ENCODE measurements at places on chromosomes 12 and 14.

GRCh38 chr12:49567611-49568441 lies at the start of gene MCRS1:
Gene MCRS1, minus strand, starts transcription at chr12:49568142. Its CDS starts 1,411 bp downstream, at chr12:49566731.
- DNase-seq, result peak; percentile 92

- no peak for DNase-seq
Measured at GRCh38 chr14:34732802-34733201, 18.4 kb upstream of the CFL2 start.

- no peak for DNase-seq
Measured at GRCh38 chr12:13609894-13610679, 371.3 kb downstream of the GRIN2B start.

DNA sequence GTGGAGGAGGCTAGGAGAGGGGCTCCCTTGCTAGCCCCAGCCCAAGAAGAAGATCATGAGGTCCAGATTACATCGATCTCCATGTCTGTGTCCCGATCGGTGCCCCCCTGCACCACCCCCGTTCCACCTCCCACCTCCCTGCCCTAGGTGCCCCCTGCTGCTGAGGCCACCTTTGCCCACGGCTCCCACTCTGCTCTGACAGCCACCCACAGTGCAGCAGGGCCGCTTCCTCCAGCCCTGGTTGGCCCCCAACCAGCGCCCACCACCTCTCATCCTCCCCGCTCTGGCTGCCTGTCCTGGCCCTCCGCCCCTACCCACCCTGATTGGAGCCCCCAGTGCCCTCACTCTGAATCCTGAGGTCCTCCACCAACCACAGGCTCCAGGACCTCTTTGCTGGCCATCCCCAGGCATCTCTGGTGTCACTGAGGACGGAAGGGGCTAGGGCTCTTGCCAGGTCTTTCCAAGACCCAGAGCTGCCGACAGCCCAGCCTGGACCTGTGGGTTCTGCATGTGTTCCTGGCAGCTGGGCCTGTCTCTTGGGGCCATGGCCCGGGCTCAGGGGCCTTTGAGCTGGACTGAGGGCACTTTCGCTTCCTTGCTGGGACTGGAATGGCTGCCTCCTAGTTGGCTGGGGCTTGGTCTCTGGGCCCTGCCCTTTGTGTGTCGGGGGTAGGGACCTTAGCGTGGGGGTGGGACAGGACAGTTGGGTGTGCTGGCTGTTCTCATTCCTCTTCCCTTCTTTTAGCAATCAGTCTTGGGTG lies 7.2 kb upstream of the PLXNC1 start:
- no peak for DNase-seq

- DNase-seq, result no peak
Measured at GRCh38 chr14:83712418-83713129, 1817.4 kb upstream of the FLRT2 start.

- DNase-seq, result no peak
Measured at GRCh38 chr12:124170760-124171159, 124.1 kb upstream of the RFLNA start.

- DNase-seq, result no peak
Measured at GRCh38 chr12:89351489-89352241, 636 bp downstream of the DUSP6 start.

DNA sequence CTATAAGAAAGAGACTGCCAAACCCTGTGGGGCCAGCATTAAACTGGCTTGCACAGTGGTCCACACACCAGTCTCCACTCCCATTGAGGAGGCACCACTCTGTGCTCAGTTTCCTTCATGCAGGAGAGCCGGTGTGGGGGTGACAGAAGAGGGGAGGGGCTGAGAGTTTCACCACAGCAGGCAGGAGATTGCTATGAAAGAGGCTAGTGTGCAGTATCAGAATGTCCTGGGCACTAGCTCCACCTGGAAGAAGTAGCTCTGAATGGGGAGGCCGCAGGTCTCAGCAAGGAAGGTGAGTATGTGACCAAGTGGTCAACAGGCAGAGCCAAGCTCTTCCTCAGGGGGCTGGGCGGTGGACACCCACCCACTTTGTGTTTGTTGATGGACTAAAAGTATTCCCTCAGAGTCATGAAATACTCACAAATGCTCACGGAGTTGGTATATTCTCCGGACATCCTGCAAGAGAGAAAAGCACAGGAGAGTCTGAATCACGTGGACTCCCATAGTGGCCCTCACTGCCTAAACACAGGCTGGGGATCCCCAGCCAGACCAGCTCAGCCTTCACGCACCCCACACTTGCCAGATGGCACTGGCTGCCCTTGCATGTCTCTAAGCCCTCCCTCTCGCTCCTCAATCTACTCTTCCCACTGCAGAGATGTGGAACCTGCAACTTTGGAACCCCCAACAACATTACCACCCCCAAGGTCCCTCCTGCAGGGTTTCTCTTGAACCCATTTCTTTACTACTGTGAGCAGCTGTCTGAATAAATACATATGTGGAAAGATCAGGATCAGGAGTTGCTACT lies 7.8 kb upstream of the KRT72 start:
- no peak for DNase-seq

DNA sequence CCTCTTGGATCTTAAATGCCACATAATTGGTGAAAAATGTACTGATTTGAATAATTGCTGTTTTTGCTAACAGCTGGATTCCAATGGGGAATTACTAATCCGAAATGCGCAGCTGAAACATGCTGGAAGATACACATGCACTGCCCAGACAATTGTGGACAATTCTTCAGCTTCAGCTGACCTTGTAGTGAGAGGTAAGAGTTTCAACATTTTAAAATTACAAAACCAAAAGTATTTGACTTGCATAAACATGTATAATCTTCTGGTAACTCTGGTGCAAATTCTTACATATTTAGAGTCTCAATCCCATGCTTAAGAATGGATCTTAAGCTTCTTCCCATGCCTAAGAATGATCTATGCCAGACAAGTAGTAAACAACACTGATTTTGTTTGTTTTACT lies 229.1 kb upstream of the PDZRN4 start:
- DNase-seq, result no peak

- no peak for DNase-seq
Measured at GRCh38 chr12:67447180-67447579, 178.0 kb downstream of the CAND1 start.

DNA sequence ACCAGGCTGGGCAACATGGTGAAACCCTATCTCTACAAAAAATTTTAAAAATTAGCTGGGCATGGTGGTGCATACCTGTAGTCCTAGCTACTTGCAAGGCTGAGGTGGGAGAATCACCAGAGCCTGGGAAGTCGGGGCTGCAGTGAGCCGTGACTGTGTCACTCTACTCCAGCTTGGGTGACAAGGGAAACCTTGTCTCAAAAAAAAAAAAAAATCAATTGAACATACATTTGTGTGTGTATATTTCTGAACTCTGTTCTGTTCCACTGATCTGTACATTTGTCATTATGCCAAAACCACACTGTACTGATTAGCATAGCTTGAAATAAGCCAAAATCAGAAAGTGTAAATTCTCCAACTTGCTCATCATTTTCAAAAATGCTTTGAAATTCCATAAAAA lies 254.6 kb downstream of the SOX5 start:
- DNase-seq, result no peak

- no peak for DNase-seq
Measured at GRCh38 chr12:99736760-99737269, 89.3 kb downstream of the GARIN6 start.

DNA sequence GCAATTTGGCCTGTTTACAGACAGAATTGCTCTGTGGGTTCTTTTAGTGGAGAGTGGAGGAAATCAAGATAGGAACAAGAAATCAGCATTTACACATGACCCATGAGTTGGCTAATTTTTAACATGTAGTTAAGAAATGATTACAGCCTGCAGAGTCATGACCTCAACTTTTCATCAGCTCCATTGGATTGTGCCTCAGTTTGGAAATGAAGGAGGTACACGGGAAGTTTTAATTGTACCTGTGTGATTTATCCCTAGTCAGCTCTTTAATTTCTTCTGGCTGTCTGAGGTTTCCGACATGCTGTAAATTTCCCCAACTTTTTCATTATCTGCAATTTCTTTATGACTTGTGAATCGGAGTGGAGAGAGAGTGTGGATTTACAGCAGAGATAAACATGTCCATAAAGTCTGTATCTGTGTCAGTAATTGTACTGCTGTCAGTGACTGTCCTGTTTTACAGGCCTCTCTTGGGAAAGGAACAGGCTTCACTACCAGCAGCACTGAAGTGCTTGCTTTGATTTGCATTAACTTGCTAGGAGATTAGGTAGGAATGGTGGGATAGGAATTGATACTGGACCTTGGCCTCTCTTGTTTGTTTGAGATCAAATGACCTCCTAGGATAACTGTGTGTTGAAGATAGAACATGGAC lies 49.2 kb downstream of the LIN52 start:
- no peak for DNase-seq

DNA sequence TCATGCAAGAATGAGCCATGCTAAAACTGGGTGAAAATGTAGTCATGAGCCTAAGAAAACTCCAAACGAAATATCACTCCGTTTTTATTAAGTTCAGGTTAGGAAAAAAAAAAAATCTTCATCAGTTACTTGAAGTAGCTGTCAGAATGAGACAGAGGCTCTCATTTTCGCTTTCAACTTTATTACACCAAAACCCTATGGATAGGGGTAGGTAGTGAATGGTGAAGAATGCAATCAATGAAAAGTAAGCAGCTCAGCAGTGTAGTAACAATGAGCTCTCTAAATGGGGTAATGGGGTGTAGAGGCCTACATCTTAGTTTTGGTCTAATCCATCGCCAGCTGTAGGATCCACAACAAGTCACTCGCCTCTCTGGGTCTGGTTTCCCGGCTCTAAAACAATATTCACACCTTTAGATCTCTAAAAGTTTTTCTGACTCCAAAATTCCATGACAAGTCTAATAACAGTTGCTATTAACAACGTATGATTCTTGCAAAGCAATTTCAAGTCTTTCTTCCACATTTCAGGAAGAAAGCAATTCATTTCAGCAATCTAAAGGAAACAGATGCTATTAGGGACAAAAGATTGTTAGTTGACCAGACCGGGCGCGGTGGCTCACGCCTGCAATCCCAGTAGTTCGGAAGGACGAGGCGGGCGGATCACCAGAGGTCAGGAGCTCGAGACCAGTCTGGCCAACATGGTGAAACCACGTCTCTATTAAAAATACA lies 1.7 kb downstream of the BTBD7 start:
- no peak for DNase-seq

DNA sequence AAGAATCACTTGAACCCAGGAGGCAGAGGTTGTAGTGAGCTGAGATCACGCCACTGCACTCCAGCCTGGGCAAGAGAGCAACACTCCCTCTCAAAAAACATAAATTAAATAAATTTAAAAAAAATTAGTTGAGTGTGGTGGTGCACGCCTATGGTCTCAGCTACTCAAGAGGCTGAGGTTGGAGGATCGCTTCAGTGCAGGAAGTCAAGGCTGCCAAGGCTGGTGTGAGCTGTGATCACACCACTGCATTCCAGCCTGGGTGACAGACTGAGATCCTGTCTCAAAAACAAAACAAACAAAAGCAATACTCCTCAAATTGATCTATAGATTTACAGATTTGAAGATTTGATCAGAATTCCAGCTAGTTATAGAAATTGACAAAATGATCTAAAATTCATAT lies 92.7 kb upstream of the RESF1 start:
- DNase-seq, result no peak

- DNase-seq, result no peak
Measured at GRCh38 chr14:23483236-23483854, 13.8 kb downstream of the NGDN start.

DNA sequence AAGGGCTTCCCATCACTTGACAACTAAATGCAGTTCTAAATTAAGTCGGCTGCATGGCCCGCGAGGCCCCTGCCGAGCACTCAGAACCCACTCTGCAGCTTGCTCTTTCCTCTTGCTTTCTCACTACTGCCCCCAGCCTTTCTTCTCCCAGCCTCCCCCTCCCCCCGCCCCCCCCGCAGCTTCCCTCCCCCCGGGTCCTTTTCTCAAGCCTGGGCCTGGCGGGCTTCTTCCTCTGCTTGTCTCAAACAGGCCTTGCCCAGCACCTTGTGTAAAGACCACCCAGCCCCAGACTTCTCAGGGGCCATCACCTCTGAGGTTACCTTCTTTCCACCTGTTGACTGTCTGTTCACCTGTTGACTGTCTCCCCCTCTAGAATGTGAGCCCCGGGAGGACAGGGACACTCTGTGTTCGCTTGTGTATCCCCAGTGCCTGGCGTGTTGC lies 1.1 kb downstream of the CYP46A1 start:
- DNase-seq, result no peak

GRCh38 chr14:94974893-94975292 lies 182.4 kb downstream of the DICER1 start:
- no peak for DNase-seq

- DNase-seq, result no peak
Measured at GRCh38 chr12:2113119-2113912, 60.5 kb downstream of the CACNA1C start.

- no peak for DNase-seq
Measured at GRCh38 chr14:50906326-50907065, 34.6 kb downstream of the ABHD12B start.

GRCh38 chr12:132662901-132663755 lies 24.0 kb downstream of the POLE start:
- DNase-seq, result no peak

GRCh38 chr14:23704890-23705289 lies 68.7 kb downstream of the DHRS2 start:
- no peak for DNase-seq

- peak; percentile 11 for DNase-seq
Measured at GRCh38 chr12:28223025-28223554, 32.8 kb downstream of the CCDC91 start.

GRCh38 chr12:66663611-66664010 lies 15.3 kb downstream of the GRIP1 start:
- no peak for DNase-seq

GRCh38 chr12:14802247-14802646 lies 1.0 kb downstream of the WBP11 start:
- no peak for DNase-seq

GRCh38 chr12:15752785-15753184 lies 36.4 kb downstream of the EPS8 start:
- DNase-seq, result no peak

GRCh38 chr14:98868866-98869265 lies 403.1 kb downstream of the BCL11B start:
- no peak for DNase-seq

DNA sequence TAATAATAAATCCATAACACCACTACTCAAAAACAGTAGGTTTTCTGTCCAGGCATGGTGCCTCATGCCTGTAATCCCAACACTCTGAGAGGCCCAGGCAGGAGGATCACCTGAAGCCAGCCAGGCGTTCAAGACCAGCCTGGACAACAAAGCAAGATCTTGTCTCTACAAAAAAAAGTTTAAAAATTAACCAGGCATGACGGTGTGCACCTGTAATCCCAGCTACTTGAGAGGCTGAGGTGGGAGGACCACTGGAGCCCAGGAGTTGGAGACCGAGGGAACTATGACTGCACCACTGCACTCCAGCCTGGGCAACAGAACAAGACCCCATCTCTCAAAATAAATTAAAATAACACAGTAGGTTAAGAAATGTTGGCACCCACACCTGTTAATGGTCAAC lies 44.5 kb upstream of the AP4S1 start:
- no peak for DNase-seq

DNA sequence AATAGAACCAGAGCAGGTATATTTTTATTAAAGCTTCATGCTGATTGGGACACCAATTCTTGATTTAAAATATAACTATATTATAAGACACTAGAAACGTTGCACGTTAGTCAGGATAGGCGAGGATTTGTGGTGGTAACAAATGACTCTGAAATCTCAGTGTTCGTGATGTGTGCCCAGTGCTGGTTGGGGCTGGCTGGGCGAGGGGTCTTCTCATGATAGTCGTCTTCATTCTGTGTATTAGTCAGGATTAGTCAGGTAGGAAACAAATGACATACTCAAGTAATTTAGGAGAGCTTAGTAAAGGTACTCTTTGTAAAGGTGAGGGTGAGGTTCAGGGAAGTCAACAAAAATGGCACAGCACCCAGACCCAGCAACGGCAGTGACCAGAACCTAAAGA lies 73.9 kb upstream of the HIF1A start:
- DNase-seq, result no peak

Data from GM18507 (cell line).